HTR-8/SVneo (cell line): ENCODE measurements at places on chromosomes 2 and 18.

- no peak for DNase-seq
Observed at GRCh38 chr2:211986313-211986712, 552.3 kb downstream of the ERBB4 start.

- DNase-seq, result no peak
Observed at GRCh38 chr2:149442346-149442745, 112.0 kb downstream of the LYPD6 start.

- no peak for DNase-seq
Observed at GRCh38 chr2:41033127-41033526, 581.2 kb upstream of the SLC8A1 start.

- peak; percentile 45 for DNase-seq
Observed at GRCh38 chr2:217858519-217859491, 144.0 kb downstream of the TNS1 start.

GRCh38 chr2:11437602-11438001 is 28.4 kb downstream of the E2F6 start:
- no peak for DNase-seq

- DNase-seq, result no peak
Observed at GRCh38 chr2:48445091-48445725, 84.7 kb upstream of the STON1 start.

DNA sequence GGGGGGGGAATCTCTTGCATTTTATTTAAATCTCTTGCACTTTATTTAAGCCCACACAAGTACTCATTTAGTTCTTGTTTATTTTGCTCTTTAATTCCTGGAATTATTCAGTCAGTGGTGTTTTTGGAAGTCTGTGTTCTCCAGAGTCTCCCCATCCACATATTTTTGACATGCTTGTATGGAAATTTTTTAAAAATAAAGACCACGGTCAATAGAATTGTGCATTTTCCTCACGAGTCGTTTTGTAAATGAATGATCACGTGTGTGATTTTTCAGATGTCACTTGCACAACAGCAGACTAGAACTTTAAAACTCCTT is 824 bp downstream of the CD302 start:
- DNase-seq, result no peak

- DNase-seq, result no peak
Observed at GRCh38 chr2:11687736-11688135, 17.7 kb upstream of the NTSR2 start.

GRCh38 chr2:166784296-166784946 is 103.9 kb upstream of the XIRP2 start:
- no peak for DNase-seq

- DNase-seq, result no peak
Observed at GRCh38 chr2:108910541-108911396, 78.3 kb downstream of the EDAR start.

GRCh38 chr2:57908736-57909161 is 137.9 kb upstream of the VRK2 start:
- DNase-seq, result no peak

DNA sequence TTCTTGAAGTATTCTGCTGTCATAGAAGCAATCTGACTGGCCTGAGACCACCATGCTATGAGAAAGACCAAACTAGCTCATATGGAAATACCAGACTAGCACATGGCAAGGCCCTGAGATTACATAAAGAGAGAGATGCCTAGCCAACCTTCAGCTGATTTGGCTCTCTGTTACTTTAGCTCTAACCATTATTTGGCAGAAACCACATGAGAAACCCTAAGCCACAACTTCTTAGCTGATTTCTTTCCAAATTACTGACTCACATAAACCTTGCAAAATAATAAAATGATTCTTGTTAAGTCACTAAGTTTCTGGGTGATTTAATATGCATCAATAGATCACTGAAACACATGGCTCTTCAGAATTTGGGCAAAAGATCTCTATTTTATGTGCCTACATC is 295.0 kb upstream of the ZNF521 start:
- no peak for DNase-seq

DNA sequence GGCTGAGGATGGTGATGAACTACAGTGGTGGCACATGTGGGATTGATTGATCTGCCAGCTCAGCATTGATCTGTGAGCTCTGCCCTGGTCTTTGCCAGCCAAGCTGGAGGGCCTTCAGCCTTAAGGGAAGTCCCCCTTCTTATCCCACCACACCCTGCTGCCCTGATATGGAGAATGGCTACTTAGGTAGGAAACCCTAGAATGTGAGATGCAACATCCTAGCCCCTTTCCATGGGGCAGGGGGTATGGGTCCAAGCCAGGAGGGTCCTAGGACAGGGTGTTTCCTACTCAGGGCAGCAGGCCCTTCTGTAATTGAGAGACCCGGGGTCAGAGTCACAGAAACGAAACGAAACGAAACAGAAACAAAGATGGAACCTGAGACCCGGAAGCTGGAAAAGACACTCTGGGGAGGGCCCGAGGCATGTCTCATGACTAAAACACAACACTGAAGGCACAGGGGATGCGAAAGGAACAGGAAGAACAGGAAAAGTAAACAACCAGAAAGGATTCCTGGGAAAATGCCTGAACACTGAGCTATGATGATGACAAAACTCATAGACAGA is 16.9 kb upstream of the SULT1C2 start:
- peak; percentile 84 for DNase-seq

- no peak for DNase-seq
Observed at GRCh38 chr2:60819155-60819862, 62.1 kb upstream of the REL start.

DNA sequence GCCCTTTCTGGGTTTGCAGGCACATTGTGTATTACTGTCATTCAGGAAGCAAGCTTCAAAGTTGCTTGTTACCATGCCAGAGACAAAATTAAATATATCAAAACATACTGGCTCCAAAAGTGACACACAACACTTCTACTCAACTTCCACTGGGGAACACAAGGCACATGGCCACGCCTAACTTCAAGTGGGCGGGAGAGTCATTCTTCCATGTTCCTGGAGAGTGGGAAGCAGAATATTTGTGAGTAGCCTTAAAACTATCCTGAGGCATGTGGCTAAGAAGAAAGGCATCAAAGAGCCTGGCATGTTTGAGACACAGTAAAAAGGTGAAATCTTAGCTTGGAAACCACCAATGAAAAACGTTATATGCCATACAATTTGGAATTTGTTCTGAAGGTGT is 90.5 kb upstream of the TACR1 start:
- DNase-seq, result no peak

- DNase-seq, result peak; percentile 81
Observed at GRCh38 chr2:235666213-235666781, 172.5 kb downstream of the AGAP1 start.

DNA sequence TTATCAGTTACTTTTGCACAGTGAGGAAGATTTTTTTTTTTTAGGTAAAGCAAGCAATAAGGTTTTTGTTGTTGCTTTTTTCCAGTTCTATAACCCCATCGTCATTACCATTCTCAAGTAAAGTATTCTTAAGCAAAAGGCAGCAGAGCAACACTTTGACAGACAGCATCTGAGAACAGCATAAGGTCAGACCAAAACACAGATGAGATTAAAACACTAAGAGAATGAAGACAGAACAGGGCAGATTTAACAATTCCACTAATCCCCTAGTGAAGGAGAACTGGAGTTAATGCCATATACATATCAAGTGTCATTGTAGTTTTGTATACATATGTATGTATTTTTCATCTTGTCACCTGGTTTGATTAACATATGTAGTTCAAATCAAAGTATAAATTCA is 290.2 kb downstream of the METTL4 start:
- DNase-seq, result no peak
